Spleen (tissue), 13 donors: ENCODE measurements at places on chromosomes 4 and X. TPM values are rescaled to one million over a fixed set of nuclear protein-coding genes. Genes with fewer than 3 reads are reported as not detected.

GRCh38 chr4:110108960-110109359 is 89.5 kb downstream of the ELOVL6 start:
- DNase-seq, result no peak

The ZXDB gene
- polyA plus RNA-seq, result 3.0 TPM

The HGFAC gene
- polyA plus RNA-seq, result 0.11 TPM

The ETDA gene
- polyA plus RNA-seq, result not detected

DNA sequence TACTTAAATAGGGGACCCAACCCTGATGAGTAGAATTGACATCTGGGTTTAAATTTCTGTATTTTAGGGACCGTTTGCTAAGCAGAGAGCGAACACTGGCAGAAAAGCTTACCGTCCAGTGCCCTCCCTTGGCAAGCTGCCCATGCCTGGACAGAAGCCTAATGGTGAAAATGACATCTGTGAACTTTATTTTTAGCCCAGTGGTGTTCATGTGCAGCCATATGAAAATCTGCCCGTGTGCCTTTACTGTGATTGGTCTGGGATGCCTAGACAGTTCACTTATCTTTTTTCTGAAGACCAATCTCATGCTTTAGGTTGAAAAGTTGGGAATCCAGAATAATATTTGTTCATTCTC is 1.1 kb downstream of the STBD1 start:
- no peak for DNase-seq

- DNase-seq, result no peak
These were observed 414.0 kb upstream of the HS3ST1 start for GRCh38 chr4:11842620-11843263.
